Stimulated activated memory B cell treated with anti-CD40 and anti-IgM and Interleukin-4, amounts not matched to agents 10 μg/mL and 1 μg/mL and 100 μg/mL, for 72 hours (primary cell): ENCODE measurements at places on chromosomes 12 and 14.
A peak's percentile ranks its signal among the peaks of the same experiment; 100 is the strongest.

- no peak for ATAC-seq
Observed at GRCh38 chr12:122363782-122364181, 58.7 kb downstream of the CLIP1 start.

DNA sequence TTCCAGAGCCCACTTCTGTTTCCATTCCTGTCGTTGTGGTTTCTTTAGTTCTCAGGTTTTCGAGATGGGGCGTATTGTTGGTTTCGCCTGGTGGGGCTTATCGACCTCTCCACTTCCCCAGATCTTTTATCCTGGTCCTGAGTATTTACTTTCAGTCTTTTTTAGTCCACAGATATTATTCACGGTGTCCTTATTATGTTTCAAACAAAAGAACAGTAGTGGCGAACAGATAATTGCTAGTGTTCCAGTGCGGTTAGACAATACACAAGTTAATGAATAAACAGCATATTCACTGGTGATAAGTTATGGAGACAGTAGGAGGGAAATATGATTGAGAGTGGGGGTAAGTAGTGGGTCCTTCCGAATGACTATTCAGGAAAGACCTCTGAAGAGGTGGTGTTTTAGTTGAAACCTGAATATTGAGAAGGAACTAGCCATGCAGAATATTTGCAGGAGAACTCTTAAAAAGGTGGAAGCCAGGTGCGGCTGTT, 668 bp downstream of the TMEM260 start:
- no peak for ATAC-seq

DNA sequence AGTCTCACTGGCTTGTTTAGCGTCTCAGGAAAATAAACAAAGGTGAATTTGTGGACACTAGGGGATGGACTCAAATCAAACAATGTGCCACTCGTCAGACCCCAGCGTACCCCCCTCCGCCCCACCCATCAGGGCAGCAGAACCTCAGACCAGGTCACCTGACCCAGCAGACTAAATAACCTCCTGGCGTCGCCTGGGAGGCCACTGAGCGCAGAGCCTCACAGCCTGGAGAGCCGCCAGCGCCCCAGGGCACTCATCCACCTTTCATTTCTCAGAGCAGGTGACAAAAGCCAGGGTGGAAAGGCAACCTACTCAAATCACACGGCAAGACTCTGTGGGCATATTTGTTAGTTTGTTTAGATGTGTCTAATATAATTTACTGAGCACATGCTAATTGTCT, 100.9 kb downstream of the DICER1 start:
- no peak for ATAC-seq

- no peak for ATAC-seq
Observed at GRCh38 chr14:50389668-50390441, 6.8 kb downstream of the CDKL1 start.

DNA sequence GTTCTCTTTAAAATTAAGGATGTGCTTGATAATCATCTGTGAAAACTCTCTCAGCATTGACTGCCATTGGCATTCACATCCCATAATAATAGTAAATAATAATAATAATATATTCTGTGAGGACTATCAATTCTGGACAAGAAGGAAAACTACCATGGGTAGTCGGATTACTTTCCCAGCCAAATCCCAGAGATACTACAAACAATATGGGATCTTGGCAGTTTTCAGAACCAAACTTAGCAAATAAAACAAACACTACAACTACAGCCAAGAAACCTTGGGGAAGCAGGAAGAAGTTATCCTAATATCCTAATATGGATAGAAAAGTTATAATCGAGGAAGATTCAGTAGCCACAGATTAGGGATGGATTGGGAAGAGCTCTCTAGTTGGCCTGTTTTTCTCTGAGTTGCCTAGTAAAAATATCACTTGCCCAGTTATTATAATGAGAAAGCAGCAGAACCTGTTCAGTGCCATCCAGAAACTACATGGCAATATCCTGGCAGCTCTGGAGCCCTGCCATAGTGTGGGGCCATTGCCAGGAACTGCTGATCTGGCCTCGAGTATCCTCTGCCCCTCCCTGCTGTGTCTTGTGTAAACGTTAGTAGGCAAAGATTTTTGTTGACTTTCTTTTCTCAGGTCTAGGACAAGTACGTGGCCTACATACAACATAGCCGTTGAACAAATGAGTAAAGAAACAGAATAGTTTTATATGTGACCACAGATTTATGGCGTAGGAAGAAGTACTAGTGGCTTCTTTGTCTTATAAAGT, 193.5 kb downstream of the SLC2A13 start:
- no peak for ATAC-seq

- ATAC-seq: no peak
Observed at GRCh38 chr12:62776997-62777396, 158.0 kb downstream of the PPM1H start.

DNA sequence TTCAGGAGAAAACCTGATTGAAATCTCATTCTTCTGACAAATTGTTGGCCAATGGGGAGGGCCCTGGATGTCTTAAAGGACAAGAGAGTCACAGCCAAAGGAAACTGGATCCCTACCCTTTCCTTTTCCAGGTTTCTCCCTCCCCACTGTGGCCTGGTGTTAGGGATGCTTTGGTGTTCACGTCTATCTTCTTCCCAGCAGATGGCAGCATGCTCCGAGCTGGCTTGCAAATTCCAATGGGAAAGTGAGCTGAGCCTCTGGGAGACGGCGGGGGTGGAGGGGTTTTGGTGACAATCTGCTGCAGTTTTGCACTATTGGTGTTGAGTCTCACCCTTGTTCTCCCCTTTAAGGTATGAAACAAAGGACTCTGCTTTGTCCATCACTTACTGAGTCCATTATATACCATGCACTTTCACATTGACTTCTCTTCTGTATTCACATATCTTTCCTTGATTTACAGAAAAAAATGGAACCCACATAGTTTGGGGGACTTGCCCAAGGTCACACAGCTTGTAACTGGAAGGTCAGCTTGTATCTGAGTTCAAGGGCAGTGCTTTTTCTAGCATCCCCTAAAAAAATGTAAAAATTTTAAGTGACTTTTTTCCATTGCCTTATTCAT, 39.3 kb downstream of the CCDC177 start:
- no peak for ATAC-seq

DNA sequence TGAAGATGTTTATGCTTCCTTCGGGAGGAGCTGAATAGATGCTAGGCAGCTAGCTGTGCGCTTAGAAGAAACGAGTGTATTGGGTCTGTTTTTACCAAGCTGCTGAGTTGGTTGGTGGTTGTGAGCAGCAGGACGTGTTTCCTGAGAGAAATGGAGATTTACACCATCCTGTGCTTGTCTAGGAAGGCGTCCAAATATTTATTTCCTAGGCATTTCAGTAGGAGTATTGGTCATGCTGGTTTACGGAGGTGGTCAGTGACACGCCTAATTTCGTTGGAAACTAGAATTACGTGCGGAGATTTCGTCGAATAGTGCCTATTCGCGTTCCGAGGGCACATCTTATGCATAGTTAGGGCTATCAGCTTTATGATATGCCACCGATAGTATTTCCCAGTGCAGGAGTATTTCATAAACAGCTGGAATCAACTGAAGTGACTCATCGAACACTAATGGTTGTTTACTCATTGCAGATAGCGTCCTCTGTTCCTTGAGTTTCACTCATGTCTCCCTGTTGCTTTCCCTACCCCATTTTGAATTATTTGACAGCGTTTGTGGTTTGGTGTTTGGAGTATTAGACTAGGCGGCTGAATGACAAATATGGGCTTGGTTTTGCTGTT, 780 bp downstream of the TBC1D15 start:
- peak; percentile 9 for ATAC-seq

- no peak for ATAC-seq
Observed at GRCh38 chr14:104446611-104447010, 133.0 kb upstream of the C14orf180 start.

DNA sequence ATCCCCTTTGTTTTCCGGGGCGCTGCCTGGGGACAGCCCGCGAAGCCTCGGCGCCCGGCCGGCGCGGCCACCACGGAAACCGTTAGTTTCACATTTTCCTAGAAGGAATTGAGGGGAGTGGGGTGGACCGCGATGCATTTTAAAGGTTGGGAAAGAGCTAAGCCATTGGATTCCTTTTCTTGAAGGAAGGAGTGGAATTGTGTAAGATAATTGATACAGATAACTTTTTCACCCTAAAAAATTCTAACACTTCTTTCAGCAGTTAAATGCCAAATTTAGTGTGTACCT, 137.1 kb downstream of the MON2 start:
- no peak for ATAC-seq

DNA sequence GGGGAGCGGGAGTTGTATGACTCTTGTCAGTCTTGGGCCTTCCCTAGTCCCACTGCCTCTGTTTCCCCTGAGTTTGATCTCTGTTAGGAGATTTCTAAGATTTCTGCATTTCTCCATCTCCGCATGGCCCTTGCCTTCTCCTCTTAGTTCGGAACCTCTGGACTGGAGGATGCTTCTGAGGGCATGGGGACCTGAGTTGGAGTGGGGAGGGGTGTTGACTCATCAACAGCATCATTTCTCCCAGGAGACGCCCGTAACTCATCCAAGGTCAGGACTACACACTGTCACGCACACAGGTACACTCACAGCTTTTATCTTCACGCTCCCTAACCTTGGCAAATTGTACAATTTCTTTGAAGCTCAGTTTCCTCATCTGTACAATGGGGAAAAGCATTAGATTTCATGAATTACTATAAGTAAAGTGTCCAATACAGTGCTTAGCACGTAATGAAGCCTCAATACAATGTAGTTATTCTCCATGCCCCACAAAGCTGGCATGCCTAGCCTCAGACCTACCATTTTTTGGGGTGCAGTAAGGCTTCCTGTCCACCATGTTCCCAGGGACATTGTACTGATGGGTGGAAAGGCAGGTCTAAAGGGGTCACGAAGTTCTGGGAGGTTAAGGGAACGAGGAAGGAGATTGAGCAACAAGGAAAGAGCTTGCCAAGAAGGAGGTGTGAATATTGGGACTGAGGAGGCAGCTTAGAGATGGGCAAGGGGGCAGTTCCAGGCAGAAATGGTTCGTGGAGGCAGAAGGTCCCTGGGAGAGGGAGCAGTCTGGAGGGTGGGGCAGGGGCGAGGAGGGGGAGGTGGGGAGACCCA, 600 bp upstream of the LAG3 start:
- no peak for ATAC-seq

GRCh38 chr14:69460093-69460701, 24.3 kb upstream of the PLEKHD1 start:
- peak; percentile 71 for ATAC-seq

GRCh38 chr12:28963554-28963953, 185.5 kb upstream of the FAR2 start:
- no peak for ATAC-seq

- ATAC-seq: peak; percentile 69
Observed at GRCh38 chr14:61103541-61104339, 122.7 kb downstream of the SLC38A6 start.

DNA sequence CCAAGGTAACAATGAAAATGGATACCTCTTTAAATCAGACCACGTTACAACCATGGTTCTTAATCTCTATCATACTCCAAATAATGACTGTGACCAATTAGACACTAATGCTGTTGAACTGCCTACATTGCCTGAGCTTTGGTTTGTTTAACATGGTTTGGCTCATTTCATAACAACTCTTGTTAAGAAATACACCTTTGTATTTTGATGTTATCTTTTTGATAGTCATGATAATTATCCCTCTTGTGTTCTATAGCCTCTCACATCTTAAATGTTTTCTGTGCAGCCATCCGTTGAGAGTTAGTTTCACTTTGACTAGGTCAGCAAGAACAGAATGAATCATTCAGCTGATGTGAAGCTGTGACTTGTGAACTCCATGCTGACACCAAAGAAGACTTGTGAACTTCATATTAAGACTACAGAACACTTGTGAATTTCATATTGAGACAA, 75.5 kb upstream of the RERGL start:
- ATAC-seq: peak; percentile 67

DNA sequence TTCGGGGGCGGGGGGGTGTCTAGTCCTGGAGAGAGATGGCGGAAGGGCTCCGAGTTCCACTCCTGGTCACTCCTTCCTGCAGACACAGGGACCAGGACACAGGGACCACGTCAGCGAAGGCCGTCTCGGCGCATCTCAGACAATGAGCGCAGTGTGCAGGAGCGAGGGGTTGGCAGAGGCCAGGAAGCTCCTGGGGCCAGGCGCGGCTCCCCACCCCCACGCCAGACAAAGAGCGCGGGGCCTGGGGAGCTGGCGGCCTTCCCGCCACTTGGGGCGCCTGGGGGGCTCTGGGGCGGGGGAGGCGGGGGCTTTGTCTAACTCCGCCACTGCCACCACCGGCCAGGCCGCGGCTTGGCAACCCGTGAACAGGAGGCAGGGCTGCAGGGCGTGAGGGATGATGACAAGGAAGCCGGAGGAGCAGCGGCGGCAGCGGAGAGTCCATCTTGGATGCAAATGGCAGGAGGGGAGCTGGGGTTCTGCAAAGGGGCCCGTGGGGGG, 2.2 kb downstream of the CDK2AP1 start:
- peak; percentile 18 for ATAC-seq

DNA sequence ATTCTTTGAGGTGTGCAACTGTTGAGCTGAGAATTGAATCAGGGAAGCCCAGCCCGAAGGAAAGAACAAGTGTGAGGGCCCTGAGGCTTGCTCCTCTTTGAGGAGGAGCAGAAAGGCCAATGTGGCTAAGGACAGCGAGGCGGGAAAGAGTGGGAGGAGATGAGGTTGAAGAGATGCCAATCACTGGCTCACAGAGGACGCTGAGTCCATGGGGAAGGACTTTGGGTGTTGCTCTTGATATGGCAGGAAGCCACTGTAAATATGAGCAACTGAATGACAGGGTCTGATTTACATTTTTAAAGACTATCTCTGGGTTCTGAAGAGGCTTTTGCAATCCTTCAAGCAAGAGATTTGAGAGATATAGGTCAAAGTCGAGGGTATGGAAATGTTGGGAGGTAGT, 3.3 kb upstream of the APPL2 start:
- no peak for ATAC-seq

DNA sequence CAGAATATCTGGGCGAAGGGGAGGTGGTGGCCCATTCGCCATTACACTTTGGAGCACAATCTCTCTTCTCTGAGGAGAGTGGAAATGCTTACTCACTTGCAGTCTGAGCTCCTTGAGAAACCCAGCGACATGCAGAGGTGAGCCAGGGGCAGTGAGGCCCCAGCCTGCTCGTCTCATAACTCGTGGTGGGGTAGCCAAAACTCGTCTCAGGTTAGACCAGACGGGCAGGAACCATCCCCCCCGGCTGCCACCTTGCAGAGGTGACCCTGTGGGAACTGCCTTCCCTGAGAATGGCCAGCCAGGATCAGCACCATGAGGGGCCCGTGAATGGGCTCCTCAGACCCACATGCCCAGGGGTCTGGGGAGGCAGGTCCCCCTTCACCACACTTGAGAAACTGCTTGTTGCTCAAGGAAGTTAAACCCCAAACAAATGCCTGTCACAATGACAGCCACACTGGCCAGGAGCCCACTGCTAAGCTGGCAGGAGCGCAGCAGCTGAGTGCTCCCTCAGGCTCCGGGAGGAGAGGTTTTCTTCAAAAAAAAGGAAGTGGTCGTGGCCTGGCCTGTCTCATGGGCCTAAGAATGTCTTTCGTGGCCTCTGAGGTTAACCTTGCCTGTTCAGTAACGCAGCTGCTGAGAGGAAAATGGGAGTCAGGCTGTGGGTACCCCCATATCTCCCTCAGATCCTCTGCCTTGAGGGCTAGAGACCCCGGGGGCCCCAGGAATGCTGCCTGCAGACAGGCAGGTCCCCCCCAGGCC, 9.2 kb upstream of the ALDH2 start:
- peak; percentile 83 for ATAC-seq

GRCh38 chr12:73352826-73353225, 1080.7 kb downstream of the TRHDE start:
- ATAC-seq: no peak
